ENCODE measurements at places on chromosomes 4 and X.

GRCh38 chr4:89586864-89587263 is 250.1 kb downstream of the SNCA start:
- no peak for DNase-seq

DNA sequence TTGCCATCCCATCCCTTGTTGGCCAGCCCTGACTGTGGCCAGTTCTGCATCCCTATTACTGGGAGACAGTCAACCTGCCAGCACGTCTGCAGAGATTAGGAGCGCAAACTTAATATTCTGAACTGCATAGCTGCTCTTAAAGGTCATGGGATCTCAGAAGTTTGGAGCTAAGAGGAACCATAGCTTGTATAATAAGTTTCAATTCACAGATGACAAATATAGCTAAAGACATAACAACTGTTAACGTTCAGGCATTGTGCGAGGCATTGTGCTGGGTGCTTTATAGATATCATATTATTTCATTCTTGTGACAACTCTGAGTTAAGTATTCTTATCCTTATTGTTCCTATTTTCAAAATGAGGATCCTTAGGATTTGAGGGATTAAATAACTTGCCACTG is 3.7 kb downstream of the SCARB2 start:
- DNase-seq: no peak

GRCh38 chr4:82462415-82462831 is 32.0 kb downstream of the ENOPH1 start:
- DNase-seq: peak; percentile 81

DNA sequence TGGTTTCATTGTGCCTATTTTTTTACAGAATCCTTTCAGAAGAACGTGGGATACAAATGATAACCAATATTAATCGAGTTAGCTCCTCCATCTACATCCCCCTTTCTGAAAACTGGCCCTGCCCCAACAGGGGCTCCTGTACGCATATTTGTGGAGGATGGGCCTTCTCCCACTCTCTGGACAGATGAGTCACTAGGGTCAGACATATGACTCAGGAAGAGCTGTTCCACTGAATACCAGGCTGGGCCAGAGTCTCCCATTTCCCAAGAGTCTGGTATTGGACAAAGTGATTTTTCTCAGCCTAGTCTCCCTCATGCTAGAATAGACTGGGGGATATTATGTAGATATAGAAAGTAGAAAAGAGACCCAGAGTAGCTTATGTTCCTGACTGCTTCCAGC is 142.4 kb downstream of the TSPAN5 start:
- DNase-seq: no peak

GRCh38 chrX:74218895-74219294 is 85.1 kb upstream of the ZCCHC13 start:
- no peak for DNase-seq

DNA sequence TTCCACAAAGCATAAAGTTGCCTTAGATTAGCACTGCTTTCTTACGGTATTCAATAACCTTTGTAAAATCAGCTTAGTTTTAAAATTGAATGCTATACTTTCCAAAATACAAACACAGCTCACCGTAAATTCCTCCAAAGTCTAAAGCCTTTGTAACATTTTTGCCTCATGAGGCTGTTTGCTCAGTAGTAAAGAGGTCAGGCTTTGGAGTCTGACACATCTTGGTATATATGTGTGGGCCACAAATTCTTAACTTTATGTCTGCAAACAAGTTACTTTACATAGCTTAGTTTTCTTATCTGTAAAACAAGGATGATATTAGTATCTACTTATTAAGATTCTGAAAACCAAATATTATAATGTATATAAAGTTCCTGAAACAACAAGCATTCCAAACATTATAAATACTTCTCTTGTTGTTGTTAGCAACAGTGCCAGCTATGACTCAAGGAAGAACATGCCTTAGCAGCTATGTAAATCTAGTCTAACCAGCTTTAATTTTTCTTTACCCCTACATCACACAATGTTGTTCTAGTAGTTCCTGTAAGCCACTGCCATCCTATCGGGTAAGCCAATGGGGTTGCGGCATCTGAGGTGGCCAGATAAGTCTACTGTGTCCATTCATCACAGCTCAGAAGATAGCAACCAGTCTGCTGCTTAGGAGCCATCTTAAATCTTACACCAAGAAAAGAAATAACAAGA is 709.0 kb downstream of the KLHL13 start:
- DNase-seq: no peak

GRCh38 chr4:155066871-155067270 is 141.6 kb upstream of the NPY2R start:
- no peak for DNase-seq

DNA sequence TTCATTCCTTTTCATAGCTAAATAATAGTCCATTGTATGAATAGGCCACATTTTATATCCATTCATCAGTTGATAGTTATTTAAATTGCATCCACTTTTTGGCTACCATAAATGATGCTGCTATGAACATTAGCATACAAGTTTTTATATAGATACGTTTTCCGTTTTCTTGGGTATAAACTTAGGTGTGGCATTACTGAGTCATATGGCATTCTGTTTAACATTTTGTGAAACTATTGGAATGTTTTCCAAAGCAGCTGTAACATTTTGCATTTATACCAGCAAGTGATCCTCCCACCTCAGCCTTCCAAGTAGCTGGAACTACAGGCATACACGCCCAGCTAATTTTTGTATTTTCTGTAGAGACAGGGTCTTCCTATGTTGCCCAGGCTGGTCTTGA is 26.3 kb downstream of the CLDN2 start:
- no peak for DNase-seq

GRCh38 chrX:139298437-139298836 is 232.1 kb upstream of the F9 start:
- DNase-seq: no peak

GRCh38 chr4:13327991-13328390 is 156.1 kb downstream of the RAB28 start:
- DNase-seq: no peak

DNA sequence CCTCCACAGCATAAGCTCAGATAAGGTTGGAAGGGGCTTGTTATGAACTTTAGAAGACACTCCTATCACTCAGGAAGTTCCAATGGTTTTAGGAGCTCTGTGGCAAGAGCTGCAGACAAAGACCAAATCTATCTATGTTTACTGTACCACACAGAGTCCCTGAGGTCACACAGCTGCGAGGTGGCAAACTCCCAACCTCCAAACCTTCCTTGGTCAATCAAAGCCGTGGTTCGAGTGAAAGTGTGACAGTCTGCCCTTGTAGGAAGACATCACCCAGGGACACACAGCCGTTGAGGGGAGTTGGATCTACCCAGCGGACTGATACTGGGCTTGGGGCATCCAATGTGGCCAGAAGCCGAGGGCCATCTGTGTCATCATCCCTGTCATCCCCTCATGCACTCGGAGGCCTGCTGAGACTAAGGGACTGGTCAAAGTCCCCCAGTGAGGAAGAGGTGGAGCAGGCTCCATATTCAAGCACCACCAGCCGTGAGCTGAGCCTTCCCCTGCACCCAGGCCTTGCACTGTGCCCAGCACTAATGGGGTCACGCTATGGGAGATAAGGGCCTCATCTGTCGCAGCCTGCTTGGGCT is 26.8 kb downstream of the MAN2B2 start:
- DNase-seq: no peak

- DNase-seq: no peak
Observed at GRCh38 chr4:123244137-123244536, 152.5 kb upstream of the SPRY1 start.
